ENCODE measurements at places on chromosomes 4 and X. TPM values are rescaled to one million over a fixed set of nuclear protein-coding genes. Genes with fewer than 3 reads are reported as not detected.

The BANK1 gene
- total RNA-seq, result 0.23 TPM

GRCh38 chrX:107107459-107107858 lies 11.2 kb downstream of the RBM41 start:
- DNase-seq, result no peak

The ADGRG4 gene
- total RNA-seq, result not detected

DNA sequence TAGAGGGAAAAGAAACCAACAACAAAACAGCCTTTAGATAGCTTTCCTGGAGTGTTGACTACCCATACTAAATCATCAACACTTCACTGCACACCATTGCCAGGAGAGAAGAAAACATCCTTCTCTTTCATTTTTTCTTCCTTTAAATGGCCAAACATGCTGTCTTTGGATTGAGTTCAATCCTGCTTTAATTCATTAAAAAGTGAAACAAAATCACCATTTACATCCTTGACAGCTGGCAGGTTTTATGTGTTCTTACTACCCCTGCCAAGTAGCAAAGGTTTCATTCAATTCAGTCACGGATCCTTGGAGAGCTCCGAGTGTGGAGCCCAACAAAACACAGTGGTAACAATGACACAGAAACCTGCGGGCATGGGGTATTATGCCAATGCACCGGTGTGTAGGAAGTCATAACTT lies 568.3 kb downstream of the ANKRD50 start:
- DNase-seq, result no peak

DNA sequence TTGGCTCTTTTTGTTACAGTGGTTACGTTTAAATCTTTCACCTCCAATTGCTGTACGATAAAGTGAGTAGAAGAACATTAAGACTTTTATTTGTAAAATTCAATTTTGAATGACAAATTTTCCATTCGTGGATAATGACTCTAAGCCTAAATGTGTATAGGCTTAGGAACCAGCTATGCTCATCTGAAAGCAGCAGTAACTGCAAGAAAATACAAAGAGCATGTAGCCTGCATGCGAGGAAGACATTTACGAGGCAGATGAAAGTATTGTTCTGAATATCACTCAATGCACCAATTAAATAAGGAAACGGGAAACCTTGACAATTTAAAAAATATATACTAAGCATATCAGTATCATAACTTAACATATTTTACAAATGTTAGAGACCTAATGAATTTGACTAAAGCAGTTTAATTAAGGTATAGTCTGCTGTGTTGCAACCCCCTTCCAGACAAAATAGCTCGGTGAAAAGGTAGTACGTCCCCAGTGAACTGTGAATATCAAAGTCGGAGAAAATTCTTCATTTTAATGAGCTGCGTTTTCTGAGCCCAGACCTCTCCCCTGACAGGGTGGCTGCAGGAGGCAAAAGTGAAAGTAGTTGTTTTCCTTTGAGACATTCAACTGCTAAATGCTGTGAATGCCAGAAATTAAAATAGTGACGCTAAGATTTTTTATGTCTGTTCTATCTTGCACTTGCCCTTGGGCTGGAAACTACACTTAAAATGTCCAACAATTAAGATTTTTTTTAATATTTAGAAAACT lies 1236.5 kb upstream of the TENM3 start:
- DNase-seq, result no peak

The CSAG2 gene
- total RNA-seq, result not detected

DNA sequence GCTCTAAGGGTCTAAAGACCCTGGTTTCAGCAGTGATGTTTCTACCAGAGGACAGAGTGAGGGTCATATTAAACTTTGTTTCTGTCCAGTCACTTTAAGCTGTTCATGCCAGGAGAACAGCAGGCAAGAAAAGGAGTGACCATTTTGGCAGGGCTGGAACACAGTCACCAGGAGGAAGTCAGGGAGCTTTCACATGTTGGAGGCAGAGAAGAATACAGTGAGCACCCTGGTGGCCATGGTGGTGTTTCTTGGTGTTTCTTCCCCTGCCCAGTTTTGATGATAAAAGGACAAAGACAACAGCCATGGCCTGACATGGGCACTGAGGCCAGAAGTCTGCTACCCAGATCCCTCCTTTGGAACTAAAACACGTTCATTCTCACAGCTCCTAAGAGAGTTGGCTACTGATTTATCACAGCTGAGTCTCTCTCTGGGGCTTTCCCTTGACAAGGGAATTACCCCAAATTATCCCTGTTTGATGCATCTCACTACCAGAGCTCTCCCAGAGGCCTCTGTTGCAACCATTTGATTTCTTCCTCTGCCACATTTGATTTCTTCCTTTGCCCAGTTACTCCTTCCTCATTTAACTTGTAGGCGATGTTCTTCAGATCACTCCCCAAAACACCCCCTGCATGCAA lies 106.4 kb upstream of the NWD2 start:
- DNase-seq, result no peak

GRCh38 chrX:149799938-149800337 lies 18.2 kb downstream of the MAGEA9 start:
- no peak for DNase-seq

Data from activated T-cell treated with anti-CD3 and anti-CD28 coated beads, Interleukin-2, amount 50 U/mL, for 4 hours (primary cell).